ENCODE measurements at places on chromosomes 4 and X. TPM values are rescaled to one million over a fixed set of nuclear protein-coding genes. Genes with fewer than 3 reads are reported as not detected.

The PFKFB1 gene
- 0.55 TPM for total RNA-seq

The LYAR gene
- 18.2 TPM for total RNA-seq

DNA sequence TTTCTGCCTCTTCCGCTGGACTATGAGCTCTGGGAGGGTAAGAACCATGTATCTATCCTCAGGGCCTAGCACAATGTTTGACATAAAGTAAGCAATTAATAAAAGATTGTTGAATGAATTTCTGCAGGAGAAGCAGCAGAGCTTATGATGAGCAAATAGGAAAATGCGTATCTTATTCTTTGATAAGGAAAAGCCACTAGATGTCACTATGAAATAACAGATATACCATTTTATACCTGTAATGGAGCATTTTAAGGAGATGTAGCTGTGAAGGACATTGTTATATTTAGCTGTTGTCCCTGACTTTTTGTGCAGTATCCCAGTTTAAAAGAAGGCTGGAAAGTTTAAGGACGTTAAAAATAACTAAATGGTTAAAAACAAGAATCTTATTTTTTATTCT, 147.2 kb upstream of the MBNL3 start:
- DNase-seq: no peak

DNA sequence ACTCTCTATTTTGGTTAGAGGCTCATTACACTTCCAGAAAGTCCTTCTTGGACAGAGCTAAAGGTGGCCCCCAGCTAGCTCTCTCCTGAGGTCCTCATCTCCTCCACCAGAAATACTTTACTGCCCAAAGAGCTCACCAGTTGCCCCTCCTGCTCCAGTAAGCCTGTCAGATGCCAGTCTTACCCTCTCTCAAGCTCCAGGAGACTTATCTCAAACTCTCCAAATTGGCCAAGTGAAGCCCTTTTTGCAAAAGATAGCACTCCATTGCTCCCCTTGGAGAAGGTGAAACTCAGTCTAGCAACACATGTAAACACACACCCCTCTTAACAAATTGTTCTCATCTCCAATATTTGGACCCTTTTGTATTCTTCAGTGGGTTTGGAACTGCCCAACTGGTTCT, 128.5 kb downstream of the ZNF330 start:
- DNase-seq: no peak

- peak; percentile 95 for DNase-seq
Measured at GRCh38 chr4:13298655-13299054, 185.5 kb downstream of the RAB28 start.

DNA sequence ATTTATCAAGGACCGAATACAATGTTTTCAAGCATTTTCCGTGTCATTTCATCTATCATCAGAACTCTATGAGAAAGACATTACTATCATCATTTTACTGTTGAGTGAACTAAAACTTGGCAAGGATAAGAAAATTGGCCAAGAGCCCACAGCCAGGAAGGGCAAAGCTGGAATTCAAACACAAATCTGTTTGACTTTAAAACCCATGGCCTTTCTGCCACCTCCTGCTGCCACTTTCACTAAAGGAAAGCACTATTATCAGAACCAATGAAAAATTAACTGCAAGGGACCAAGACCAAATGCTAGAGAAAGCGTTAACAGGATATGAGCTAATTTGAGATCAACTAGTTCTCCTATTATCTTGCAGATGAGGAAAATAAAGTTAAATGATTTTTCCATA, 2759.2 kb downstream of the ARAP2 start:
- DNase-seq: no peak

The CRLF2 gene
- total RNA-seq: not detected

The SAGE1 gene
- not detected for total RNA-seq

GRCh38 chr4:158020176-158020575, 152.6 kb downstream of the GASK1B start:
- peak; percentile 80 for DNase-seq

The STPG2 gene
- not detected for total RNA-seq

DNA sequence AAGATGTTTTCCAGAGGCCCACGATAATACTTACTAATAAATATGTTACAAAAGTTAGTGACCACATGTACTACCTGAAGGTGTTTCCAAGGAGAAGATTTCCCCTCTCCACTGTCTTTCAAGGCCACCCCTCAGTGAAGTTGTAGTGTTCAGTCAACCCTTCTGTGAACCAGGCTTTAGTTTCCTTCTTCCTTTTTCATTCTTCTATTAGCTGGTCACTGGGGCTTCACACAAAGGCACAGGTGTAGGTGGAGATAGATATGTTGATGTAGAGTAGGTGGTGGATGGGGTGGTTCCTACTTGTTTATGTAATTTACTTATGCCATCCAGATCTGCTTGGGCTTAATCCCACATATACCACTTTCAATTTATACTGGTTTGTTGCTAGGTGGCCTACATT, 43.3 kb upstream of the ADAM29 start:
- DNase-seq: no peak

DNA sequence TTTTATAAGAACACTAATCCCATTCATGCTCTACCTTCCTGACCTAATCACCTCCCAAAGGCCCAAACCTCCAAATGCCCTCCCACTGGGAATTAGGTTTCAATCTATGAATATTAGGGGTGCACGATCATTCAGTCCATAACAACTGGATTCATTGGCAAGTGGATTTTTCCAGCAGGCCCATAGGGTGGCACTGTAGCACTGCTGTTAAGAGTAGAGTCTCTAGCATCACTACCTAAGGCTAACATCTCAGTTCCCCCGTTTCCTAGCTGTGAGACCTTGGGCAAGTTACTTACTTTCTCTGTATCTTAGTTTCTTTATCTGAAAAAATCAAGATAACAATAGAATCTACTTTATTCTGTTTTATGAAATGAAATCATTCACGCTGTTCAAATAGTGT, 315.8 kb downstream of the STIM2 start:
- no peak for DNase-seq

The TMEM255A gene
- total RNA-seq: 1.5 TPM

The SSX4B gene
- total RNA-seq: not detected

DNA sequence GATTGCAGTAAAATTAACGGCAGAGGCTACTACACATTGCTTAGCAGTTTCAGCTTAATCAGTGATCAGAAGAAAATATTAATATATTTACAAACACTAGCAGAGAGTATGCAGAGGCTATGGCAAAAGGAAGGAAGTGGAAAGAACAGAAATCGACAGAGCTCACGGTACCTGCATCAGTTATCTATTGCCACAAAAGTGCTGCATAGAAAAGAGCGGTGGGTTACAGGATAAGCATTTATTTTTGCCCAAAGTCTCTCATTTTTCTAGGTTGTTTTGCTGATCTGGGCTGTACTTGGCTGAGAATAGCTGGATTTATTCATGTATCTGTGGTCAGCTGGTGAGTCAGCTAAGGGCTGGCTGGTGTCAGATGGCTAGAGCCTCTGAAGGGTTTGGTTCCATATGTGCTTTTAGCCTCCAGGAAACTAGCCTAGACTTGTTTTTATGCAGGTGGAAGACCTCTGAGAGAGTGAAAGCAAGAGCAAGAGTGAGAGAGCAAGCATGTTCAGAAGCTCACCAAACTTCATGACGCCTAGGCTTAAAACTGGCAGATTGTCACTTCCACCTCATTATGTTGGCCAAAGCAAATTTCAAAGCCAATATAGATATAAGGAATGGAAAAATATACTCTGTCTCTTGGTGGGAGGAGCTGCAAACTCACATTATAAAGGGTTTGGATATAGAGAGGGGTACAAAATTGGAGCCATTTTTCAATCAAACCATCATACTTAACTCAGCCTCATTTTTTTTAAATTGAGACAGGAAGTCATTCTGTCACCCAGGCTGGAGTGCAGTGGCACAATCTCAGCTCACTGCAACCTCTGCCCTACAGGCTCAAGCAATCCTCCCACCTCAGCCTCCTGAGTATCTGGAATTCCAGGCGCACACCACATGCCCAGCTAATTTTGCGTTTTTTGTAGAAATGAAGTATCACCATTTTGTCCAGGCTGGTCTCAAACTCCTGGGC, 153.2 kb upstream of the RPL34 start:
- no peak for DNase-seq

GRCh38 chrX:31199840-31200114, 127.9 kb upstream of the FTHL17 start:
- no peak for DNase-seq

DNA sequence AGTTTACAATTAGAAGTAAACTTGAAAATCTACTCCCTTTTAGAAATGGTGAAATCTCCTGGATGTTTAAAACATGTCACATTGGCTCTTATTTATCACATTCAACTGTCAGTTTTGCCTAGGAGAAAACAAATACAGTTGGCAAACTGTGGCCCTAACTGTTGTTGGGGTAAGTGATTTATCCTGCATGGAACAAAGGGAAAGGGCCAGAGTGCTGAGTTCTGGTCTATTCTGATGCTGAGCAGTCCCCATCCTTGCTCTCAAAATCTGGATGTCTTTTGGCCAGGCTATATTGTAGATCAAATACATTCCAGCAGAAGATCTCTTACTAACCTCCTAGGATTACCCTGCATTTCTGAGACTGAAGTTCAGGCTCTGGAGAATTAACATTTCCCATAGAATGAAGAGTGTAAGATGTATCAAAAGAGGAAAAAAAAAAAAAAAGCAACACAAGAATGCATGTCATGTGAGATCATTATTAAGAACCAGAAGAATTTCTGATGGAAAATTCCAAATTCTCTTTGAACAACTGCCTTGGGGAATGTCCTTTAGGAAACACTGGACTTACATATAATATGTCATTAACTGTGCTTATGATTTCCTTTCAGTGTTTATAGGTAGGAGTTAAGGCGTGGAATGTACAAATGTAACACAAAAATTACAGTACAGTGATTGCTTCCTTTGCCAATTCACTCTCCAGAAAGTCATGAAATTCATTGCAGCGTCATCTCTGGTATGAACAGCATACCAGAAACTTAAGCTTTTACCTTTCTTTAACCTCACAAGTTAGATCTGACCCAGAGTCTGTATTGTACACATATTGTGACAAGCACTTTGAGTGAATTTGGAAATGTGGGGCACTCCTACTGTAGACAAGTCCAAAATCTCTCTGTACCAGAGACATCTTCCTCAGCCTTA, 1012.5 kb upstream of the LCORL start:
- DNase-seq: no peak

The HPGD gene
- total RNA-seq: 232 TPM

The KLF8 gene
- total RNA-seq: 10.4 TPM

DNA sequence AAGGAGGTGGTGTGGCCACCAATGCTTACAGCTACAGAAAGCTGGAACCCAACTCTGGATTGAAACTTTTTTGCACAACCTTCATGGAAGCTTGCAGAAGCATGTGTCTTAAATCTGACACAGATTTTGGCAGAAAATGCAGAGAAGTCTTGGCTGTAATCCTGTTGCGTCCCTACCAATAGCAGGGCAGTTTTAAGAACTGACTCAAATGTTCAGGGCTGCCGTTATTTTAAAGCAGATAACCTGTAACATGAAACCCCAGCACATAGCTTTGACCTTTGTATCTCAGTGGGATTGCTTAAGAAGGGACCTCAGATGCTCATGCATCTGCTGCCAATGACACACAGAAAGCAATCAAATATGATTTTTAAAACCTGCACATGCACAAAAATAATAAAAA, at the start of gene VEGFD:
Gene VEGFD, minus strand, starts transcription at position 110 of the 400 bp plus-strand sequence. CDS start 467 bp downstream, outside the sequence.
- DNase-seq: no peak

All from sigmoid colon (tissue), 7 donors.